ENCODE measurements at places on chromosomes 3 and 15.

GRCh38 chr15:64600794-64601193 lies 140.4 kb downstream of the ZNF609 start:
- no peak for DNase-seq

GRCh38 chr15:100328796-100329195 lies 13.0 kb downstream of the ADAMTS17 start:
- no peak for DNase-seq

GRCh38 chr15:95556225-95556624 lies 774.3 kb upstream of the NR2F2 start:
- DNase-seq, result no peak

DNA sequence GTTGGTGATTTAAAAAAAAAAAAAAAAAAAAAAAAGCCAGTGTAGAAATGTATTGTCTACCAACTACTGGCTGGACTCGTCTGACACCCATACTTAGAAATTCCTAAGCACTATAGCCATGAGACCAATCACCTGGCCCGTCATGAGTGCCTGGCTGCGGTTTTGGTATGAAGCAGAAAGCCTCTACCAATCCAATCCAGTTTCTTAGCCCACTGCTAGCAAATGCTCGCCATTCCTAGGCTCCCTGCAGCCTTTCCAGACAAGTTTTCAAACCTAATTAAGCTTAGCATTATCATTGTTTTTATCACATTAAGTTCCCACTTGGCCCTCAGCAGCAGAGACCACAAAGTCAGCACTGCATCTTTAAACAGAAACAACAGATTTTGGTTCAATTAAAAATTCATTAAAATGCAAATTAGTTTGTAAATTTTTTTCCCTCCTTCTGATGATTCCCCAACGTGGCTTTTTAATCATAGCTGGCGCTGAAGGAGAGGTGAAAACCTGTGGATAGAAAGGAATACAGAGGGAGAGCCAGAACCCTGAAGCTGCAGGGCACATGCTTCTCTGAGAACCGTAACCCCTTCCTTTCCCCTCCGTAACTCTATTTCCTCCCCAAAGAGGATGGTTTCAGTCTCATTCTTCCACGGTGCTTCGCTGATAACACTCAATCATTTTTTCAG lies 32.2 kb upstream of the ST8SIA2 start:
- DNase-seq, result no peak

DNA sequence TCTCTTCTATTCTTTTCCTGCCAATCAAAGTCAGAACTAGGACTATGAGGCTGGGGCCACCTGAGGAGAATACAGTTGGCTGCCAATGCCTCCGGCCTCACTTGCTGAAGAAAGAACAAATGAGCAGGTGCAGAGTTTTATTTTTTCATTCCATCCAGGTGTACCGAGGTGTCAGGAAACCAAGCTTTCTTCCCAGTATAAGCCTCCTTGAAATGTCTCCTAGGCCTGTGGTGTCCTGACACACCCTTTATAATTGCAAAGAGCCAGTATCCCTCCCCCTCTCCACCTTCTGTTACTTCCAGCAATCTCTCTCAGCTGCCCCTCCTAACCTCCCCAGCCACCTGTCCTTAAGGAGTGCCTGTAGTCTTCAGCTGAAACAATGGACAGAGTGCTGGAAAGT lies 127.9 kb downstream of the SLC9A9 start:
- DNase-seq, result no peak

GRCh38 chr3:25940935-25941334 lies 151.0 kb downstream of the OXSM start:
- DNase-seq, result no peak

DNA sequence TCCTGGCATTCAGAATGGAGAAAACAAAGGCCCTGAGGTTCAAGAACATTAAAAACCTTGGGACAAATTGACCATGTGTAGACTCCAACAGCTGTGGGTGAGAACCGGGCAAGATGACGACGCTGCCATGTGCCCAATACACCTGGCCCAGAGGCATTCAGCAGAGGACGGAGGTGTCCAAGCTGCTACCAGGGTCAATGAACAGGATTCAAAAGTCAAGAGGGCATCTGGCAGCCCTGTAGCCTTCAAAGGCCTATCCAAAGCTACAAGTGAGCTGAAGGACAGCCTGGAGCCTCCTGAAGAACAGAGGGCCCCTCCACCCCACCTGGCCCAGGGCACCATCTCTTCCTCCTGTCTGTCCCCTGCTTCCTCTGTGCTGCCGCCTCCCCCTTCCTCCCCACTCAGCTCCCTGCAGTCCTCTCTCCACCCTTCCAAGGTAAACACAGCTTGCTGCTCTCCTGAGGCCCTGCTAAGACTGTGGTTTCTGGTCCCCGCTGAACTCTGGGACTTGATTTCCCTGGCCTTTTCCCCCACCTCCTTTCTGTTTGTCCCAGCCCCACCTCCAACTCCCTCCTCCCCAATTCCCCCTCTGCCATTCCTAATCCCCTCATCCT lies 57.5 kb downstream of the HMCES start:
- no peak for DNase-seq

DNA sequence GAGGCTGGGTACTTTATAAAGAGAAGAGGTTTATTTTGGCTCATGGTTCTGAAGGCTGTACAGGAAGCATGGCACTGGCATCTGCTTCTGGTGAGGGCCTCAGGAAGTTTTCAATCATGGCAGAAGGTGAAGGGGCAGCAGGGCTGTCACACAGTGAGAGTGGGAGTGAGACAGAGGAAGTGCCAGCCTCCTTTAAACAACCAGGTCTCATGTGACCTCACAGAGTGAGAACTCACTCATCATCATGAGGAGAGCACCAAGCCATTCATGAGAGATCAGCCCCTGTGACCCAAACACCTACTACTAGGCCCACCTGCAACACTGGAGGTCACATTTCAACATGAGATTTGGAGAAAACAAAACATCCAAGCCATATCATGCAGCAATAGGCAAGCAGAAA lies 9.3 kb upstream of the RFTN1 start:
- DNase-seq, result no peak

DNA sequence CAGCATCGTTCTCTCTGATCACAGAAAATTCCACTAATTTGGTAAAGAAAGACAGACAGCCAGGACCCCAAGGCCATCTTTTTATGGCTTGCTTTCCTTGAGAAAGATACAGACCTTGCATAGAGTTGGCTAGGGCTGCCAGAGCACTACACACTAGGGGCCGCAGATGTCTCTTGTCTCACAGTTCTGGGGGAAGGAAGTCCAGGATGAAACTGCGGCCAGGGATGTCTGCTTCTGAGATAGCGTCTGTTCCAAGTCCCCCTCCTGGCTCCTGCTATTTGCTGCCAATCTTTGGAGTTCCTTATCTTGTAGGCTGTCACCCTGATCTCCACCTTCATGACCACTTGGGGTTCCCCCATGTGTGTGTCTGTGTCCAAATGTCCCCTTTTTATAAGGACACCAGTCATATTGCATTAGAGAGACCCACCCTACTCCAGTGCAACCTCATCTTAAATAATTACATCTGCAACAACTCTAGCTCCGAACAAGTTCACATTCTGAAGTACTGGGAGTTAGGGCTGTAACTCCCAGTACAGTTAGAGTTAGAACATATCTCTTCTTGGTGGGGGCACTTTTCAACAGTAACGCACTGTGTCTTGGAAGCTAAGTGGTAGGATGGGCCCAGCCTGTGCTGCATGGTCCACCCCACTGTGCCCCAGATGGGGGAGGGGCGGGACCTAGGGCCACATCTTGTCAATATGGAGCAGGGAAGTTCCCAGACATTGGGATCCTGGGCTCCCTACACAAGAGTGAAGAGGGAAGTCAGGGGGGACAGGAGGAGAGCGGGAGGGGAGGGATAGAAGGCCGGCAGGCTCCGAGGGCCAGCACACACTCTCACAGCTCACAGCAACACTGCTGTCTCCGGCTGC lies 42.2 kb downstream of the KLF15 start:
- DNase-seq, result no peak

- DNase-seq, result no peak
Measured at GRCh38 chr15:73872346-73872745, 1.0 kb upstream of the TBC1D21 start.

GRCh38 chr3:100087198-100087597 lies 27.1 kb downstream of the FILIP1L start:
- no peak for DNase-seq
